Heart left ventricle (tissue), 16 donors: ENCODE measurements at places on chromosomes 7 and 10.

DNA sequence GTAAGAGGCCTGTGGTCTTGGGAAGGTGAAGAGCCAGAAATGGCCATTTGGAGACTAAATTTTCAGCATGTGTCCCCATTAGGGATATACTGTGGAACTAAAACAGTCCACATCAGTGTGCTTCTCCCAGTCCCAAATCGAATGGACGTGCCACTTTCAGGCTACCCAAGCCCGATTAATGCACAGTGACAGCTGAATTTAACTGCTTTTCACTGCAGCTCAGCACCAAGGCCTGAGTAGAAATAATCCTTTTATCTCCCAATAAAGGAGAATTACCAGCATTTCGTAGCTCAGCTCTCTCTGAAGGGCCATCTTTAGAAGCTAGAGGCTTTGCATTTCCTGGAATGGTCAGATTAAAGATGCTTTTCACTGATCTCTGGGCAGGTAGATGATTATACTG is 183.3 kb downstream of the NPSR1 start:
- no peak for DNase-seq

DNA sequence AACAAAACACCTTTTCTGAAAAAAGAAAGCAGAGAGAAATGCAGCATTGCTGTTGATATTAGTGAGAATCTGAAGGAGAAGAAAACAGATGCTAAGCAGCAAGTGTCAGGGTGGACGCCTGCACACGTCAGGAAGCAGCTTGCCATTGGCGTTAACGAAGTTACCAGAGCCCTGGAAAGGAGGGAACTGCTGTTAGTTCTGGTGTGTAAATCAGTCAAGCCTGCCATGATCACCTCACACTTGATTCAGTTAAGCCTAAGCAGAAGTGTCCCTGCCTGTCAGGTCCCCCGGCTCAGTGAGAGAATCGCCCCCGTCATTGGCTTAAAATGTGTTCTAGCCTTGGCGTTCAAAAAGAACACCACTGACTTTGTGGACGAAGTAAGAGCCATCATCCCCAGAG is 6.4 kb downstream of the RPP38 start:
- DNase-seq: no peak

- DNase-seq: no peak
These were observed 21.4 kb upstream of the GSDME start for GRCh38 chr7:24778543-24779282.

DNA sequence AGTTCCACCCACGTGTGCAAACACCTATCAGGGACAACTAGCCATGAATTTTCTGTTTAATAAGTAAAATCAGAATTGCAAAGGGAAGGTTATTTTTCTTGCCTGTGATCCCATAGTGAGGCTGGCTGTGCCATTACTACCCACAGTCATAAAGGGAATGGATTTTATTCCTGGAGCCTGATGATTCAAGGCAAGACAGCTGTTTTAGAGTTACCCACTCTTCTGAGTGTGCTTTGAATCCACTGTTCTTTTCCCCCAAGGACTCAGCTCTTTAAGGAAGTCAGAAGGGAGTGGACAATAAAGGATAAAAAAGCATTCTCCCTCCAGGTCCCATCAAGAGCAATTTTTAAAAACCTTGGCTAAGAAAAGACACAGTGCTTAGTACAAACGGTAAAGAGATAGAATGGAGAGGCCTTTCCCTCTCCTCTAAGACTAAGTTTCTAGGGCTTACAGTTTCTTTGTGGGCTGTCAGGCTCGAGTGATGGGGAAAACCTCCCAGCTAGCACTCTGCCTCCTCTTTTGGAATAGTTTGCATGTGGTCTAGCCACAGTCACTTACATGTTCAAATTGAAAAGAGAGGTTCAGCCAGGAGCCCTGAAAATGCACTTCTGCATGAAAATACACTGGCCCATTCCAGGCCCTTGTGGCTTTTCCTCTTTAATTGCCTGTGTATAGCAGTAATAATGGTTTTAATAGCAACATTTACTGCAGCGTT is 5.1 kb upstream of the LRRC4 start:
- DNase-seq: no peak

GRCh38 chr7:149367418-149368180 is 93.3 kb downstream of the ZNF777 start:
- no peak for DNase-seq

DNA sequence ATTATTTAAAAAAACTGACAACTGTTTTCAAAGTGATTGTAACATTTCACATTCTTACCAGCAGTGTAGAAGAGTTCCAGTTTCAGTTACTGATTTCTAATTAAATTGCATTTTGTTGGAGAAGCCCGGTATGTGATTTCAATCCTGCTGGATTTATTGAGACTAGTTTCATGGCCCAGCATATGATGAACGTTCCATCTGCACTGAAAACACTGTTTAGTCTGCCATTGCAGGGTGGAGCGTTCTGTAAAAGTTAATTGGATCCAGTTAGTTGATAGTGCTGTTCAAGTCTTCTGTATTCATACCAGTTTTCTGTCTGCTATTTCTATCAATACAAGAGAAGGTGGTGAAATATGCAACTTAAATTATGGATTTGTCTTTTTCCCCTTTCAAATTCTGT is 37.3 kb upstream of the CCNY start:
- DNase-seq: no peak

- no peak for DNase-seq
These were observed 17.1 kb downstream of the OAT start for GRCh38 chr10:124401633-124402032.

GRCh38 chr10:14439451-14440259 is 108.9 kb upstream of the FRMD4A start:
- DNase-seq: no peak

DNA sequence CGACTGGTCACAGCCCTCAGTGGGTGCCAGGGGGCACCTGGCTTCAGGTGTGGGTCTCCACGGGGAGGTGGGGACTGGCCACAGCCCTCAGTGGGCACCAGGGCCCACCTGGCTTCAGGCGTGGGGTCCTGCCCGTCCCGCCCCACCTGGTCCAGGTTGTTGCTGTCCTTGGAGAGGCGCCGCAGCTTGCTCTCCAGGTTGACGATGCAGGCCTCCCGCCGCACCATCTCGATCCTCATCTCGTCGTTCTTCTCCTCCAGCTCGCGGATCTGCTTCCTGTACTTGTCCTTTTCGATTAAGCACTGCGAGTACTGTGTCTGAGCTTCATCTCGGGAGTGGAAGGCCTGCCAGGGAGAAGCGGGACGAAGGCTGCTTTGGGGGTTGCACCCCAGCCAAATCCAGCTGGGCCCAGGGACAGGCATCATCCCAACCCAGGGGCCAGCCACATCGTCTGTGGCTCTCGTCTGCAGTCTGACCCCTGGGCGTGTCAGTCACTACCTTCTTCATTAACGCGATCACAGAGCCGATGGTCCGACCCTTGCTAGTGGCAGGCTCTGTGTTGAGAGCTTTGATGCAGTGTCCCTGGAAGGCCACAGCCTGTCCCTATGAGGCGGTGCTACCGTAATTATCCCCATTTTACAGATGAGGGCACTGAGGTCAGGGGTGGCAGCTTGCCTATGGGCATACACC is 92.9 kb upstream of the GNA12 start:
- no peak for DNase-seq

DNA sequence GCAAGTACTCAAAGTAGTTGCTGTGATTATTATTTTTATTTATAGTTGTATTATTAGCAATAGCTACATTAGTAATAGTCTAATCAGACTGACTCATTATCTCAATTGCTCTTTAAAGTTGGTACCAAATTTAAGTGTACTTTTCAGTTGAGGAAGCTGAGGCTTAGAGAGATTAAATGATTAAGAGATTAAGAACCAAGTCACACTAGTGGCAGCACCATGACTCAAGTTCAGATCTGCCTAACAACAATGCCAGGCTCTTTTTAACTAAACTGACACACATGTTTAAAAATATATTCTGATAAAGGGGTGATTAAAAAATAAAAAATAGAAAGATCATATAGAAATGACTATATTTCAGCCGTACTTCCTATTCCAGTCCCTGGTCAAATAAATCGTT is 42.0 kb downstream of the FZD1 start:
- DNase-seq: no peak

DNA sequence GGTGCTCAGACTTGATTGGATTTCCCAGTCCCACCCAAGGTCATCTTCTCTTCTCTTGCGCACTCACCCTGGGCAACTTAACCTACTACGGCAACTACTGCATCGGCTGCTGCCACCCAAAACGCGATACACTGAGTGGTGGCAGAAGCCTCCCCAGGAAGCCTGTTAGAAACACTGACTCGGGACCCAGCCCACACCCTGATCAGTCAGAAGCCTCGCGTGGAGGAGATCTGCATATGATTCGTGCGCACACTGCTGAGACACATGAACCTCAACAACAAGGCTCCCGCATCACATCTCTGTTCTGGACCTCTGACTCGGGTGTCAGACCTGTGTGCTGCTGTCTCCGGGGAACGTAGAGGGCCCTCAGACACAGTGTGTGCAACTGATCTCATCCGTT is 419.5 kb downstream of the PAXIP1 start:
- no peak for DNase-seq

GRCh38 chr10:83991986-83992753 is 147.1 kb upstream of the GHITM start:
- no peak for DNase-seq

GRCh38 chr7:93359520-93360198 is 127.5 kb downstream of the VPS50 start:
- no peak for DNase-seq

DNA sequence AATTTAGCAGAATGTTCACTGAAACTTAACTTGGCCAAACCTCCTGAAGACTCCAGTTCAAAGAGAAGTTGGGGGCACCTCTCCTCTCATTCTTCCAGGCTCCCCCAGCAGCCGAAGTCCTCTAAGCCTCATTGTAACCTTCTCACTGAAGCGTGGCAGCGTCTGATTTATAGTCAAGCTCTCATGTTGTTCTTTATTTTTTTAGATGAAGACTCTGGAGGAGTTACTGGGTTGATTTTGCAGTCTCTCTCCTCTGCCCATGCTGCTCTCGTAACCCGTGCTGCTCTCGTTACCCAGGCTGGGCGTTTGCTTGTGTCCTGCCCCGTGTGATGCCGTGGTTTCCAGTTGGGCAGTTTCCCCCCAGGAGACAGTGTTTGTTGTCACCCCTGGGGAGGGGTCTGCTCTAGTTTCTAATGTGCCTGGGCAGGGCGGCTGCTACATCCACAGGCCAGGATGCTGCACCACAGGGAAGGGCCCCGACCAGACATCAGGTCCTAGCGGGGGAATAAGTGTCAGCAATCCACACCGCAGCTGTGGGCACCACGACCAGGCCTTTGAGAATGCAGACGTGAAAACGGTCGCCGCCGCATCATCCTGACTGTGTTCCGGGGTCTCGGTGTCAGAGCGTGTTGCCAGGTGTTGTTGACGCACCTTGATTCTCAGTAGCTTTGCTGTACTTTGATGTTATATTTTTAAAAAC is 65.2 kb downstream of the WDR37 start:
- DNase-seq: peak; percentile 4

DNA sequence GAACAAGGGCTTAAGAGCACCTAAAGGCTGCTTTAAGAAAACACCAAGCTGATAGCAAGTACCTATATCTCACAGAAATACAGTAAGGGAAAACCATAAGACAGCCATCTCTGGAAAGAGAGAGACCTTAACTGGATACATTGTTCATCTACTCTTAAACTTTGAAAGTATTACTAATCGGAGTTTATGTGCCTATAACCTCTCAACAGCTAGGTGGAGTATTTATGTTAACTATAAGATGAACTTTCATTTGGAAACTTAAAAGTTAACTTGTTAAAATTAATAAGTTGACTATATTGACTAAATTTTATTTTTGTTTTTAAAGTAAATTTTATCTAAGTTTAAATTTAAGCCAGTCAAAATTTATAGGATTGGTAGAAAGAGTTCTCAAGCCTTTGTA is 90.6 kb downstream of the USP6NL start:
- no peak for DNase-seq

GRCh38 chr10:61870526-61870895 is 31.0 kb upstream of the ARID5B start:
- no peak for DNase-seq

GRCh38 chr10:75772153-75772887 is 340.9 kb downstream of the LRMDA start:
- DNase-seq: no peak

DNA sequence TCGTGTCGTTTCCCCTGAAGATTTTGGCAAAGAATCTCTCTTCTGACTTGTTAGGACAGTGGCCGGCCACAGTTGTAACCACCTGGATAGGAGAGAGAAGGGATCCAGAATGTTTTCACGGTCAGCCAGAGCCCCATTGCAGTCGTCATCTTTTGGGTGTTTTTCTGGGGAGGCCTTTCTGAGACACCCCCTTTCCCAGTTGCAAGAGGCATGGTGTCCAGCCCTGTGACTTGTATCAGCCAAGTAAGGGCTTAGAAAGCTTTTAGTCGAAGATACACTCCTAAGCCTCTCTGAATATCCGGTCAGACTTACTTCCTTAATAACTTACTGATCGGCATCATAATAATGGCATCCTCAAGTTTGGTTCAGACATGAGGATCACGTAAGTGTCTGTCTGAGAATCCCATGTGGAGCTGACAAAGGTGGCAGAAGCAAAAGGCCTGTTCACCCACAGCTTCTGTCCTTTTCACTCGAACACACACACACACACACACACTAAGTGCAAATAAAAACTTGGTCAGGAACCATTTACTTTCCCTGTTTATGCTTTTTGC is 435.7 kb upstream of the GALNT17 start:
- no peak for DNase-seq

DNA sequence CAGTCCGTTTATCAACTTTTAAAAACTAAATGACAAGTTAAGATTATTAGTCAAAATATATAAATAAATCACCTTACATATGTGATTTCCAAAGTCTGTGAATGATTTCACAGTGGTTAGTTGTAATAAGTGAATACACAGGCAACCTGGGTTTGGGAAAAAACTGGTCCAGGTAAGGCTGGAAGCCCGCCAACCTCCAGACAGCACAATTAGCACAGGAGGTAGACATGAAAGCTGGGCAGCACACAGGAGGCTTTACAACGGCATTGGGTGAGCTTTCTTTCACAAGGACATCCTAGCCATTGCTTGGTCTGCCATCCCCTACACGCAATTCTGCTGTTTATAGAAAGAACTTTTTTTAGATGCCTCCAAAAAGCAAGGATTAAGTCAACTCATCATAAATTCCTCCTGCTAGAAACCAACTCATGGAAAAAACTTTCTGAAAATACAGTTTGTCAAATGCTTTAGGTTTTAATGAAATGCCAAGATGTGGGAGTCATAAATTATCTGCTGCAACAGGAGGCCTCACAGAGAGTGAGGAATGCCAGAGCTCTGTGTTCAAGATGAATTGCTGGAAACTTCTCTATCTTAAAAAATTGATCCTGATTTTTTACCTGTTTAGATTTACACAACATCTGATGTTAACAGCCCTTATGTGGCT is 346.8 kb upstream of the NFE2L3 start:
- no peak for DNase-seq

- no peak for DNase-seq
These were observed 186.0 kb upstream of the PRPS1L1 start for GRCh38 chr7:18213652-18214051.

GRCh38 chr10:241451-241850 is 106.2 kb downstream of the ZMYND11 start:
- DNase-seq: no peak

- DNase-seq: no peak
These were observed 36.2 kb downstream of the KAT6B start for GRCh38 chr10:74862625-74863024.

- no peak for DNase-seq
These were observed 133.7 kb upstream of the NAMPT start for GRCh38 chr7:106418526-106418925.

- DNase-seq: no peak
These were observed 33.8 kb downstream of the MKI67 start for GRCh38 chr10:128092454-128092853.

GRCh38 chr10:100749309-100750217 is 4.2 kb downstream of the PAX2 start:
- DNase-seq: no peak
